Stimulated activated CD4-positive, alpha-beta T cell treated with anti-CD3 and anti-CD28 coated beads, Interleukin-15, amount 100 ng/mL, for 1 hour (primary cell): ENCODE measurements at places on chromosomes 6 and 20.
A peak's percentile ranks its signal among the peaks of the same experiment; 100 is the strongest.

DNA sequence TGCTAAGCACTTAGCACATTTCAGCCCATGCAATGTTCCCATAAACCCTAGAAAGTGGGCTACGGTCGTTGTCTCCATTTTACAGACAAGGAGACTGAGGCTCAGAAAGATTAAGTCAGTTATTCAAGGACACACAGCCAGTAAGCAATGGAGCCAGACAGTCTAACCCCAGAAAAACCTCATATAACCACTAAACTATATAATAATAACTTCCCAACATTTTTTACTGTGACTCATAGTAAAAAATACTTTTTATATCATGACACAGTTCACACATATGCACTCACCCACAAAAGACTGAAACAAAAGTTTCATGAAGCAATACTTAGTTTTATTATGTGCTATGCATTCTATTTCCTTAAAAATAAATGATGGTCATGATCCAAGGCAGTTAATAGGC lies 66.2 kb upstream of the EYA2 start:
- no peak for DNase-seq

DNA sequence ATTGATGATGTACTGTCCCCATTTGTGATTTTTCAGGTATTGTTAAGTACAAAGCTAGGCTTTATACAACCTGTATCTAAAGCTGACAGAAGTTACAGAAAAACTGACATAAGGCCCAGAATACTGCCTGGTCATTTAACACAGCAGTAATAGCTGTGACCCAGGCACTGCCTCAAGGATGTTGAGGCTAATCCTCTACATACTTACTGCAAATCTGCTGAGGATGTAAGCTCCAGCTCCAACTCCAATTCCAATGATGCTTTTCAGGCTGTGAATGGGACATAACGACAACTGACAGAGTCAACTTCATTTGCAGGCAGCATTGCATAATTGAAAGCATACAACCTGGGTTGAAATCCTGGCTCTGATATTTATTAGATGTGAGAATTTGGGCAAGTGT lies 36.3 kb upstream of the SLA2 start:
- no peak for DNase-seq

DNA sequence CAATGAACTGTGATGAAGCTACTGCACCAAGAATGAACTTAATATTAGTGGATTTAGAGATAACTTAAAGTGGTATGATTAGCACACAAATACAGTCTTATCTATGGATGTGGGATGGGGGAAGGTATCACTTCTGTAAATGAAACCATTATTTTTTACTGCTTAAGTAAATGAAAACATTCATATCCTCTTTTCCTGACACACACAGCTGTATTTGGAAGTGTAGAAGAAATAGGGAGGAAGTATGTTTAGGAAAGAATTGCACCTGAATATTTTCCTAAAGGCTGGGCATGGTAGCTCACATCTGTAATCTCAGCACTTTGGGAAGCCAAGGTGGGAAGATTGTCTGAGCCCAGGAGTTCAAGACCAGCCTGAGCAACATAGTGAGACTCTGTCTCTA lies 96.8 kb downstream of the HIVEP2 start:
- no peak for DNase-seq

GRCh38 chr6:157987788-157988699 lies 6.4 kb downstream of the SYNJ2 start:
- no peak for DNase-seq

GRCh38 chr20:63253438-63254231 lies 628 bp downstream of the NKAIN4 start:
- DNase-seq, result no peak

DNA sequence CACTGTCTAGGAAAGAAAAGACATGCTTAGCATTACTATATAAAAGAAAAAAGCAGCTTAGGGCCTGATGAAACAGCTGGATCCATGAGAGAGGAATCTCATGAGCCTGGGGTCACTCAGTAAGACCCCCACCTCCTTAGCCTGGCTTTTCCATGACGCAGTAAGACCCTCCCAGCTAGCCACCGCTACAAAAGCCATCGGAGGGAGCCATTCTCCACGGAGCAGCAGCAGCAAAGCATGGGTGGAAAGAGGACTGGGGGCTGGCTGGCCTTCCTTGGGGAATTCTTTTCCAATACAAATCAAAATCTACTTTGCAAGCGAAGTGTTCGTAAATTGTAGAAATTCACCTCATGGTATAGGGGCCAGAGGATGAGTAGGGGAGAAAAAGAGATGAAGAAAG lies 91.8 kb downstream of the SOD2 start:
- no peak for DNase-seq

- no peak for DNase-seq
These were observed 206.1 kb upstream of the PRDM1 start for GRCh38 chr6:105880030-105880492.

DNA sequence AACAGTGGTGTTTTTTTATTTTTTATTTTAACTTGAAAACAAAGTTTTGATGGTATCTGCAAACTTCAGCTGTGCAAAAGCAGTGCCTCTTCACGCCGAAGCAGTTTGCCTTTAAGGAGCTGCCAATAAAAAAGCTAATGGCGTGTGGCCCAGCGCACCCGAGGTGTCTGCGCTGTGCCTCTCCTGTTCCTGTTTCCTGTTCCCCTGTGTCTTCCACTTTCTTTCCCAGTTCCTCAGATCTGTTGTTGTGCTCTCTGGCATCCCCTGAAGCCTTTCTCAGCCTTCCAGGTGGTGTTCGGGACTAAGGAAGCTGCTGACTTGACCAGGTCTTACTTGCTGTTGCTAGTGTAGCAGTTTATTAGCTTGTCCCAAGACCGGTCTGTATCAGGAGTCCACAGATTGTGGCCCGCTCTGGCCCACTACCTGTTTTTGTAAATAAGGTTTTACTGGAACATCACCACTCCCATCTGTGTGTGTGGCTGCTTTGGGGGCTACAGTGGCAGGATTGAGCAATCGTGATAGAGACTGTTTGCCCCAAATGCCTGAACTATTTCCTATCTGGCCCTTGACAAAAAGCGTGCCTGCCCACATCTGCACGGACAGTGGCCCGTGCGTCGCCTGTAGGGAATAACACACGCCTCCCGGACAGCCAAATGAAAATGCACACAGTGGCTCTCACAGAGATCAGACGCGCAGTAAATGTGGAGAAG lies 178.3 kb downstream of the TMEM242 start:
- DNase-seq, result no peak

DNA sequence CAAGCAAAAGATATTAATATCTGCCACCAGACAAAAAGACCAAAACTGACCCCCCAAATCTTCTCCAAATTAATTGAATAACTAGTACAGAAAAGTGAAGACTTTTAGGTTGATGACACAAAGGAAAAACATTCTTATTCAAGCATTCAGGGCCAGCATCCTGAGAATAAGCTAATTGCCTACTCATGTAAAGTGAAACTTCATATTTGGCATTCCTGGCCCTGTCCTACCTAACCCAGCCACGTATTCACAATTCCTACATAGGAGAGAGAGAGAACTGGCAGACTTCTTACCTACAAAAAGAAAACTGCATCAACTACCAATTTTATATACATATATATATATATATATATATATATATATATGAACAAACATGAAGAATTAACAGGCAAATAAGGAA lies 4.9 kb upstream of the ASCC3 start:
- no peak for DNase-seq

- no peak for DNase-seq
These were observed 17.7 kb downstream of the SRXN1 start for GRCh38 chr20:635028-635892.

DNA sequence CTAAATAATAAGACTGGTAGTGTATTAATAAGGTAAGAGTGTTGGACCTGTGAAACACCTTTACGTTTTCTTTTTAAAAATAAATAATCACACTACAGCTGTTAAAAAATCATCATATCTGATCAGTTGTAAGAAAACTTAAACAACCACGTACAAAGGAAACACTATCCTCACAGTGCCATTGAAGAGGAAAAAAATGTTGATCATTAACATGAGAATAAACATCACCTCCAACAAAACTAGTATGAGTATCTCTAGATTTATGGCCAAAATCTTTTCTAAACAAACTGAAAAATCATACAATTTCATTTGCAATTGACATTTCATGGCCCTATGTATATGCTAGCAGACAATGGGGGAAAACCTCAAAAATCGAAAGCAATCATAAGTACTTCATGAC lies 590 bp downstream of the EYS start:
- no peak for DNase-seq

GRCh38 chr20:13517831-13518230 lies 120.9 kb downstream of the TASP1 start:
- DNase-seq, result no peak

DNA sequence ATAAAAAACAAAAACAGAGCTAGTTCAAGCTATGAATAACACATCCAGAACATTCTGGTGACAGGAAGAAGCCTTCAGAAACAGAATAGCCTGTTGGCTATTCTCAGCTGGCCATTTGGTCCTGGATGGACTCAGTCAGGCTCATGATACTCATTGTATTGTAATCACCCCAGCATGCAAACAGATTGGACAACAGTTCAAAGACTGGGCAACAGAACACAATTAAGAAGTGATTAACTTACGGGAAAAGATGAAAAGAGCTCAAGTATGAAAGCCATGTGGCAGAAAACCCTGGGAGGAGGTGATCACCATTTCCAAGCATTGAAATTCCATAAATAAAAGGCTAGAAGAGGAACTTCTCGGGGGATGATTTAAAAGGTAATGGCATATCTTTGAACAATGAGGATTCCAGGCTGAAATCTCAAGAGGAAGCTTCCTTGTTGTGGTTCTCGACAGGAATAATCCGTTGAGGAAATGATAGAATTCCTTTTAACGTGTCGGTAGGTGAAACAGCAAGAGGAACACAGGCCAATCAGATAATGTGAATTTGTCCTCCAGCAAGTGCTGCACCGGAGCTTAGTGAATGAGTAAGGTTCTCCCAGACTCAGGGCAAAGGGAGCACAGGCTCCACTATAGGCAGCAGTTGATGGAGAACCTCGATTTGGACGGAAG lies 172.4 kb downstream of the BCAS1 start:
- DNase-seq, result no peak

DNA sequence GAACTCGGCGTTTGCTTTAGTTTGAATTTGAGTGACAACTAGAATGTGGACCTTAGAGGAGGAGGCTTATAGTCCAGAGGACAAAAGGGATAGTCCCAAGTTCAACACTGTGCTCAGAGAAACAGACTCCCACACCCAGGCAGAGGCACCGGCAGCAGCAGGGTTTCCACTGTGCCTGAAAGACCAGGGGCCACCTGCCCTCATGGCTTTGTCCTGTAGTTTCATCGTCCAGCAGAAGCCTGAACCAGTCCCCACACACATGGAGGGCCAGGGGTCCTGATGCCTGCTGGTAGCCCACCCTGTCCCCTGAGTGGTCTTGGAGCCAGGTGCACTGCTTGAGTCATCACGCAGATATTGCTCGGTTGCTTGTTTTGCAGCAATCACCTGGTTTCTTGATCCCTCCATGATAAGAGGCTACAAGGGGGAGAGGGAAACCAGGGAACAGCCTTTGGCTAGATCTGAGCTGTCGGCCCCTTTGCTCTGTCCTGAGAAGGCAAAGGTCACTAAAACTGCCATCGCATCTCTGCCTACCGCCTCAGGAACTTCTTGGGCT lies 7.2 kb upstream of the ACSS1 start:
- no peak for DNase-seq

- DNase-seq, result no peak
These were observed 12.5 kb downstream of the CST7 start for GRCh38 chr20:24961384-24962181.

DNA sequence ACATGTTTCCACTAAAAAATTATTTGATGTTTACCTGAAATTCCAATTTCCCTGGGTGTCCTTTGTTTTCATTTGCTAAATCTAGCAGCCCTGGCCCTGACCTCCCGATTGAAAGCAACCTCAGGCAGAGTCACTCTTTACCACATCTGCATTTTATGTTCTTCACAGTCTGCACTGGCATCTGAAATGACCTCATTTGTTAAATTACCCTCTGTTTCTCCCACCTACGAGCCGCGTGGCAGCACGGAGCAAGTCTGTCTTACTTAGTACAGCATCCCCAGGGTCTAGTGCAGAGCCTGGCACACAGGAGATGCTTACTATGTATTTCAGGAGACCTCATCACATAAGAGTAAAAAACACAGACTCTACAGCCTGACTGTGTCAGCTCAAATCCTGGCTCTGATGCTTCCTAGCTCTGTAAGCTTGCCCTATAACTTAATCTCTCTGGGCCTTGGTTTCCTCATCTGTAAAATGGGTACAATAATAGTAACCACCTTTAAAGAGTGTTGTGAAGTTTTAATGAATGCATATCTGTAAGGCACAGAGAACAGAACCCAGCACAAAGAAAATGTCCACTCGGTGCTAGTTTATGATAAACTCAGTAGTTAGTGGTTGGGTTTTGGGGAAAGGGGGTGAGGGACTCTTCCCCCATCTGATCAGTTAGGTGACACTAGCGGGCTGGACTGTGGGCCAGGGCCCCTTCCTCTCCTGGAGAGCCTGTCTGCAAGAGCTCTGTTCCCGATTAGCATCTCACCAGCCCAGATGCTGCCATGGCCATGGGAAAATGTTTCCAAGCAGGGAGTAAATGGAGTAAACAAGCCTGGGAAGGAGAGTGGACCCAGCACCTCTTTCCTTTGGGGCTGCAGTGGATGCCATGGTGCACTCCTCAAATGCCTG lies 88.2 kb downstream of the PREX1 start:
- no peak for DNase-seq

GRCh38 chr6:108764580-108764950 lies 83.7 kb upstream of the ARMC2 start:
- no peak for DNase-seq

DNA sequence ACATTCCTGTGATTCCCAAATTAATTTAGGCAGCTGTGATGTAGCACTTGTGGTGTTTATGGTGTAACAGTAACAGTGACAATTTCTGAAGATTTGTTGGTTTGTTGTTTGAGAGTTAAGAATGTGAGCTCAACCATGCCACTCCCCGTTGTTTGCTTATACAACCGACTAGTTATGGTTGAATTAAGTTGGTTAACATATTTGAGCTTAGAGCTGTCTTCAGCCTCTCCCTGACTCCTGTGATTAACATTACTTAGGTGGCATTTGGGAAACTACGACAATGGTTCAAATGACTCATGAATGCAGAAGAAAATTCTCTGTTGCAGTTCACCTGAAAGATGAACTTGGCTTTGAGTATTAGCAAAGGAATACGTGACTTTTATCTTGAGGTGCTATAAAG lies 35.9 kb upstream of the PRL start:
- DNase-seq, result no peak

DNA sequence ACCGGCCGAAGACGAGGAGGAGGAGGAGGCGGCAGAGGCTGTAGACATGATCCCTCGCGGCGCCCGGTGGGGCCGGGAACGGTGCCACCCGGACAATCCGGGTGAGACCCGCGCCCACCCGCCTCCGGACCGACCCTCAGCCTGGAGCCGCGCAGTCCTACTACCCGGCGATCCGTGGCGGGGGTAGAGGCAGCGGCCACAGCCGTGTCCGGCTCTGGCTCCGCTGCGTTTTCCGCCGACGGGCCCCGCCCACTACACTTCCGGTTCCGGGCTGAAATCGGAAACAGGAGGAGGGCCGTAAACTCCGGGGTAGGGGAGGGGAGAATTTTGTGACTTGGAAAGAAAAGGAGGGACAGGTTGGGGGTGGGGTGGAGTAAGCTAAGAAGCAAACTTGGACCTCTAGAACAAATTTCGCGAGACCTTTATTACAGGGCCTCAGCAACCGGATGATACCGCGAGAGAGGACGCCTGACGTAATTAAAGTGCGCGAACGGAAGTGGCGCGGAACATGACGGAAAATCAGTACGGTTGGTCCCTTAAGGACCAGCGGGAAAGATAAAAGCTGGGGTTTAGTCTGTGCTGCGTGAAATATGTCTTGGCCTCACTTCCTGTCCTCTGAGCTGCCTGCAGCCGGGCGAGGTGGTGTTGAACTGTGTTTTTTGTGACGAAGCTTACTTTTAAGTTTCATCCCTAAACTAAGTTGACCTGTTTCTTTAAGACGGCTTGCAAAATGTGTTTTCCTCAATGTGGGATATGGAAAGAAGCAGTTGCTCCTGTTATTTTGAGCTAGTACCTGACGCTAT lies at the start of gene MAP3K7:
Gene MAP3K7, minus strand, starts transcription at position 237 of the 803 bp plus-strand sequence. Its CDS starts 189 bp downstream, at position 48.
- peak; percentile 89 for DNase-seq
